ENCODE measurements at places on chromosomes 5 and 9. TPM values are rescaled to one million over a fixed set of nuclear protein-coding genes. Genes with fewer than 3 reads are reported as not detected.

OR1Q1 gene
- not detected for total RNA-seq

LMNB1 gene
- total RNA-seq = 101 TPM

SUSD3 gene
- total RNA-seq = 14.2 TPM

PCA3 gene
- under 0.01 TPM for total RNA-seq

HTR4 gene
- not detected for total RNA-seq
